ENCODE measurements at places on chromosomes 11 and 22.

DNA sequence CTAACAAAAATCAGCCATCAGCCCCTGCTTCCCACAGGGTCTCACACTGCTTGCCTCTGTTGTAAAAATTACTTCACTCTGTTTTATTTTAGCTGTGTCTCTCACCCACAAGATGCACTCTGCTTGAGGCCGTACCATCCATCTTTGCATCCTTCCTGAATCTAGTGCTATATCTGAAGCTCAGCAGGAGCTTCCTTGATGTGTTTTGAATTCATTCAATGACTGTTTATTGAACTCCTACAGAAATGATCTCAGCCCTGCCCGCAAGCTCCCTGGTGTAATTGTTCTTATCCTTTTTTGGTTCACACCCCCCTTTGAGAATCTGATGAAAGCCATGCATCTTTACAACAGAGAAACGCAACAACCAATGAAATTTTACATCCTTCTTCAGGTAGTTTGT is 310.2 kb upstream of the ZC3H12C start:
- no peak for DNase-seq

- peak; percentile 90 for DNase-seq
Measured at GRCh38 chr22:36286096-36286957, 33.4 kb downstream of the APOL1 start.

DNA sequence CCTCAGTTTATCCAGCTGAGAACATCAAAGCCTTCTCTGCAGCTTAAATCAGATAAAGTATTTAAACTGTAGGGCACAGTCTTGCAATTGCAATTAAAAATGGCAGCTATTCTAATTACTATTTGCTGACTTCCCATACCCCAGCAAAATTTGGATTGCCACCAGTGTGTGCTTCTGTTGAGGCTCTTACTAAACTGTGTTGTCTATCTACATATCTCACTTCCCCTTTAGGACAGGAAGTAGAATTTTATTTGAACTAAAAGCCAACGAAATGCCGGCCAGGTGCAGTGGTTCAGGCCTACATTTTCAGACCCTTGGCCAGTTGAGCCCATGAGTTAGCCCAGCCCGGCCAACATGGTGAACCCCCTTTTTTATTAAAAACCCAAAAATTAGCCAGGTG is 7.1 kb downstream of the SAA4 start:
- DNase-seq: no peak

GRCh38 chr11:28903716-28904115 is 795.5 kb downstream of the METTL15 start:
- no peak for DNase-seq

- DNase-seq: no peak
Measured at GRCh38 chr11:106925245-106925644, 93.0 kb downstream of the GUCY1A2 start.
